GM04504 (cell line): ENCODE measurements at places on chromosomes 6 and 20.

DNA sequence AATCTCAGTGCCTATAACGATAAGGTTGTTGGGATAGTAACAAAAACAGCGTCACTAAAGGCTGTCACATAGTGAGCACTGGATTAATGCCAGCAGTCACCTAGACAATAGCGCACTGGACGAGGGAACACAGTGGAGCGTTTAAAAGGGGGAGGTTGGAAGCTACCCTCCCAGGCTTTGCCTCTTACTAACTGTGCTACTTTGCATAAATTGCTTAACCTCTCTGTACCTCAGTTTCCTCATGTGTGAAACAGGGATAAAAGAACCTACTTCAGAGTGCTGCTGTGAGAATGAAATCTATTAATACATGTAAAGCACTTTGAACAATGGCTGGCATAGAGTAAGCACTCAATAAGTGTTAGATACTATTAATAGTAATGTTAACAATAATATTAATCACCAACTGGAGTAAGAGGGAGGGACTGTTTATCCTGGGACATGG is 10.5 kb downstream of the BCL2L1 start:
- no peak for DNase-seq

DNA sequence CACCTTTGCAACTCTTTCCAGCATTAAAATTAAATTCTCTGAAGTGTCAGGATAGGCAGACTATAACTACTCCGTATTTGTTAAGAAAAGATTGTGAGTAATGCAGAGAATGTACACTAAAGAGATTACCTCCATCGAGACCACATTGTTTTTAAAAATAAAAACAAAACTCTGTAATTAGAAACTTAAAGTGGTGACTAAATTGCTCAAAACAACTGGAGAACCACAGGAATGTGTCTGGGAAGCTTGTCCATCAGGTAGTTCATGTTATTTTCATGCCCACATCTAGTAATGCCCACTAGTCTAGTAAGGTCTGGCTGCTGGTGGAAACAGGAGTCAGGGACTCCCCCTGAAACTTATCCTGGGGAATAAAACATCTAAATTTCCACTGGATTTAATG is 103.0 kb upstream of the FOXQ1 start:
- DNase-seq = no peak

GRCh38 chr20:11992426-11992825 is 74.7 kb downstream of the BTBD3 start:
- no peak for DNase-seq

- DNase-seq = no peak
Measured at GRCh38 chr6:1266686-1267056, 45.2 kb upstream of the FOXQ1 start.

DNA sequence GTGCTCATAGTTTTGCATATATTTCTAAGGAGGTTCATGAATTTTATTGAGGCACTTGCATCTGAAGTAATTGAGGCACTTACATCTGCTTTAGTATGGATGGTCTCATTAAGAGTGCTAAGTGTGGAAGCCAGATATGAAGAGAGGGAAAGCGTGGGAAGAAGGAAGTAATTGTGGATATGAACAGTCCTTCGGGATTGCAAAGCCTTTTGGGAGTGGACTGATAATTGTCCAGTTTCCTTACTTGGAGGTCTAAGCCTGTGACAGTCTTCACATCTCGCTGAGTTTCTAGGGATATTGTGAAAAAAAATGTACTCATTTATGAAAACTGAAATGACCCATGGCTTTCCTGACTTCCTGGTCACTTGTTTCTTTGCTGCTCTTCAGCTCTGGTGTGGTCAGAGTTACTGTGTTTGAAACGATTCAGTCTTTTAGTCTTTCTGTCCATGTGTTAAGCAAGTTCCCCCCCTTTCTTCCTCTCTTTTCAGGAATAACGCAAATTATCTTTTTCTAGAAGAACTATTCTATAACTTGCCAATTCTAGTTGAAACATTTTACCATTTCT is 137.3 kb downstream of the ZFAND3 start:
- DNase-seq = no peak

GRCh38 chr20:13102694-13103093 is 93.9 kb downstream of the SPTLC3 start:
- no peak for DNase-seq

GRCh38 chr6:43060034-43060754 is 763 bp downstream of the KLC4 start:
- no peak for DNase-seq

DNA sequence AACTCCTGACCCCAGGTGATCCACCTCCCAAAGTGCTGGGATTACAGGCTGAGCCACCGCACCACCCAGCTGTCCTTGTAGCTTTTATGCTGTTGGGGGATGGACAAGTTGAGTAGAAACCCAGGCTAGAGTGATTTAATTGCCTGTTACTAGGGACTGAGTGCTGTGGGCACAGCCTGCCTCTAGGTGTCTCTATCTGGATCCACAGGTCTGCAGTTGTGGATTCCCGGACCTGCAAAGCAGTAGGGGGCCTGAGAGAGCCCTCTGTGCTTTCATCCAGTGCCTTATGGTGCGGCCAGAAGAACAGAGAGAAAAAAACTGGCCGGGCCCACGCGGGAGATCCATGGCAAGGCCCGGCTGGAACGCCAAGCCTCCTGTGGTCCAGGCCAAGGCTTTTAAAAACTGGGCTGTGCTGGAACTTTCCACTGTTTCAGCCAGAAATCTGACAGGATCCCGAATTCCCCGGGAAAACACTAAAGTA is 5.2 kb downstream of the SIRPA start:
- DNase-seq = peak; percentile 48

- no peak for DNase-seq
Measured at GRCh38 chr6:11754625-11755271, 23.9 kb downstream of the ADTRP start.

- DNase-seq = peak; percentile 70
Measured at GRCh38 chr6:111591901-111592461, 13.7 kb downstream of the TRAF3IP2 start.

- DNase-seq = no peak
Measured at GRCh38 chr6:100761841-100762240, 119.3 kb downstream of the ASCC3 start.

GRCh38 chr6:167933290-167933689 is 64.2 kb upstream of the KIF25 start:
- DNase-seq = no peak
